Ovary (tissue), 10 donors: ENCODE measurements at places on chromosomes 5 and 9. TPM values are rescaled to one million over a fixed set of nuclear protein-coding genes. Genes with fewer than 3 reads are reported as not detected.

GRCh38 chr5:162209005-162209605 lies 141.5 kb downstream of the GABRG2 start:
- no peak for DNase-seq

GRCh38 chr9:15873573-15874177 lies 320.8 kb downstream of the CCDC171 start:
- DNase-seq = no peak

DNA sequence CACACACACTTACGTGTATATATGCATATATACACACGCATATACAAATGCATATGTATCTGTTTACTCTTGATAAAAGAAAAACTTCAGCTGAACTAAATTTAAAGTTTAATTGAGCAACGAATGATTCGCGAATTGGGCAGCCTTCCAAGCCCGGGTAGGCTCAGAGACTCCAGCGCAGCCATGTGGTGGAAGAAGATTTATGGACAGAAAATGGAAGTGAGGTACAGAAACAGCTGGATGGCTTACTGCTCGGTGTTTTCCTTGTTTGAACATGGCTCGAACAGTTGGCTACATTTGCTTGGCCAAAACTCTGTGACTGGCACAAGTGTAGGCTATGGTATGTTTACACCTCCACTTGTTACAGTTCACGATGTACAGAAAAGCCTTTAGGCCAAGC lies 239.3 kb upstream of the PRDM9 start:
- no peak for DNase-seq

Gene DTWD2
- 5.2 TPM for total RNA-seq

Gene FOXI1
- not detected for total RNA-seq

Gene PCDHGA2
- 7.3 TPM for total RNA-seq

Gene GABRA6
- total RNA-seq = not detected

DNA sequence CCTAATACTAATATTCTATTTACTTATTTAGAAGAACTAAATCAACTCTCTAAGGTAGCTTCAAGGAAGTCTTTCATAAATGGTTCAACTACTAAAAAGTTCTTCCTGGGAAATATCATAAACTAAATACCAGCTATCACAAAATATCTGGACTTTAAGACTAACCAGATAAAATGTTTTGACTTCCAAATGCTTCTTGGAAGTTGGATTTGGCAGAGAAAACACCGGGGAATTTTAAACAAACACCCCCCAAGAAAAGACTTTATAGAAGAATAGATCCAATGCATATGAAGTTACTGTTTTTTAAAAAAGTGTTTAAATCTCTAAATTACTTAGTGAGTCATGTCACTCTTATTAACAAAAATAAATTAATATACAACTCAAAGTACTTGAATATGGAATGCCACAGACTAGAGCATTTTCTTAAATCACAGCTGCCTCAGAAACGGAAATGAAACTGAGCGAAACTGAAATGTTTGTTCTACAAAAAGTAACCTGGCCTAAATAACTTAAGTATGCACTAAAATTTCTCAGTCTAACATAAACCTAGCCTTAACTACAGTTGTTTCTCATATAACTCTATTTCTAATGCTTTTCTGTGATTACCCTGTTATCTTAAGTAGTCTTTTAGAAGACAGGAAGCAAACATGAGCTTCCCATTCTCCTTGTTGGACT lies 6.8 kb downstream of the ABCA1 start:
- no peak for DNase-seq
